Activated naive CD4-positive, alpha-beta T cell treated with anti-CD3 and anti-CD28 coated beads, Interleukin-2, amount 50 U/mL, for 72 hours (primary cell): ENCODE measurements at places on chromosomes 2 and 18.

- no peak for DNase-seq
These were observed 227.6 kb upstream of the SMIM21 start for GRCh38 chr18:75654851-75655751.

DNA sequence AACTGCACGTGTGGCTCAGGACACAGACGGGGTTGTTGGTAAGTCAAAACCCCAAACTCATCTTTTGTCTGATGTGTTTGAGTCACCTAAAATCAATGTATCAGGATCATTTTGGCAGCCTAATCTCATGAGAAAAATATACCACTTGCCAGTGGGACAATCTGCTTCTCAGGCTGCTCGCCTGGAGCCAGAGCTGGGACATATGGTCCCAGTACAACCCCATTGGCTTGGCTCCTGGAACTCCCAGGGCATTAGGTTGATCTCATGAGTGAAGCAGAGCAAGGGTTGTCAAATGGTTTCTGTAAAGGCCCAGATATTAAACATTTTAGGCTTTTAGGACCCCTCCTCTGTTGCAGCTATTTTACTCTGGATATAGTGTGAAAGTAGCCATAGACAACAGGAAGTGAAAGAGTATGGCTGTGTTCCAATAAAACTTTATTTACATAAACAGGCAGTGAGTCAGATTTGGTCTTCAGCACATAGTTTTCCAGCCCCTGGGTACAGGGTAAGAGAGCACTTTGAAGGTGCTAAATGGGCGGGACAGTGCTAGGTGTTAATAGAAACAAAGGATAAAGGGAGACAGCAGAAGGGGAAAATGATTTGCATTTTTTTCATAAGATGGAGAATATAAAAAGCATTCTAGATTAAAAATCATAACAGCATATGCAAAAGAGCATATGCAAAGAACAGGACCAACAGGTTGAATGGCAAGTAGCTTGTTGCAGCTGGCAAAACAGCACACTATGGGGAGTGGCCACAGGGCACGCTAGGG lies 290.8 kb downstream of the KCNS3 start:
- no peak for DNase-seq

DNA sequence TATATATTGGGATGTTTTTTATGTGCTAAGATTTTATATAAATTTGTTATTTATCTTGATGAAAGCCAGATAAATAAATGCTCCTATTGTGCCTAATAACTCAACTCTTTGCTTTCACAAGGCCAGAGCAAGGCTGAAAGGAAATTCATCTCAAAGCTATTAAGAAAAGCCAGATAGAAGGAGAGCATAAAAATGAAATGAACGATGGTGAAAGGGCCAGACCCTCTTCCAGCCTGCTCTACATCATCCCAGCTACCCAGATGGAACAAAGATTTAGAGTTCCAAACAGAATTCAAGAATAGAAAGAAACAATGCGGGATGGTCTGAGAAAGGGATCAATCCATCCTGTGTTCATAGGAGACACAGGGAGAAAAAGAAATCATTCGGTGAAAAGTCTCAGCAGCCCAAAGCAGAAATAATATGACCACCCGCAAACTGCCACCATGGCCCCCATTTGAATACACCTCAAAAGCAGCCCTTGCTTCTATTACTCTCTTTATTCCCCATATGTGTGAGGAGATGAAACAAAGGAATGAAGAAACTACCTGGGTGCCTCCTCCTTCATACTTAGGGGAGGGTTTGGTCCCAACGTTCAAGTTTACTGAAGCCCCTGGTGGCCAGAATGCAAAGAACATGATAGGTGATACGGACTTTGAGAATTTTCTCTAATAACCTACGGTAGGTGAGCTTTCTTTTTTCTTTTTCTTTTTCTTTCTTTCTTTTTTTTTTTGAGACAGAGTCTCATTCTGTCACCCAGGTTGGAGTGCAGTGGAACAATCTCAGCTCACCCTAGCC lies 110.1 kb upstream of the FBXO11 start:
- no peak for DNase-seq

DNA sequence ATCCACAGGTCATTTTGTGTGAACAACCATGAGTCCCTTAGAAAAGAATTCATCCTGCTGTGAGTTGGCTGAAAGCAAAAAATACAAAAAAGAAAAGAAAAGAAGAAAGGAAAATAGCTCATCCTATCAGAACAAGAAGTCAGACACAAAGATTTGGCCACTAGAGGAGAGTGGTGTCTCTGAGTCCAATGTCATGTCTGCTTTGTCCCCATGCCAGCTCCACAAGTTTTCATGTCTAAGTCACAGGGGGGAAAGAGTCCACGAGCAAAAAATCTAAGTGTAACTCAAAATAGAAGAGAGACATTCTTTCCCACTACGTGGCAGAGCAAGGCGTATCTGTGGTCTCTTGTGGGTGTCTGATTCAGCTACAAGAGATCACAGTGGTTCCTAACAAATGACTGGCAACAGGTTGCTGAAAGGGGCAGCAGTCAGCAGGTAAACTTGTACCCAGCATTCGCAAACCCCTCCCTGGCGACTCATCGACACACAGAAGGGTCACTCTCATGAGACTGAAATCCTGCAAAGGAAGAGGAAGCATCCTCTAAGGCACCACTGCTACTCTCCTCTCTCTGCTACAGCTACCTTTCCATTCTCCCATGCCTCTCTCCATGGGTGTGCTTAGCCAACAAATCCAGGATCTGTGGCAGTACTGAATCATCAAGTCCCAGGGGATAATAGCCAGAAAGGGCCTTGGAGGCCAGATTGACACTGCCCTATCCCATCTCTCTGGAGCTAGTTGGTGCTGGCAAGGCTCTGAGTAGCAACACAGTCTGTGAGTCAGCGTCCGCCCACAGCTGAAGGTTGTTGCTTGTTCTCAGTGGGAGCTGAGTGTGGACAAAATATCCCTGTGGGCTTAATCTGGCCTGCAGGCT lies 123.0 kb upstream of the SLC39A10 start:
- DNase-seq, result peak; percentile 61
